NCI-H446 (cell line): ENCODE measurements at places on chromosomes 16 and 17.

DNA sequence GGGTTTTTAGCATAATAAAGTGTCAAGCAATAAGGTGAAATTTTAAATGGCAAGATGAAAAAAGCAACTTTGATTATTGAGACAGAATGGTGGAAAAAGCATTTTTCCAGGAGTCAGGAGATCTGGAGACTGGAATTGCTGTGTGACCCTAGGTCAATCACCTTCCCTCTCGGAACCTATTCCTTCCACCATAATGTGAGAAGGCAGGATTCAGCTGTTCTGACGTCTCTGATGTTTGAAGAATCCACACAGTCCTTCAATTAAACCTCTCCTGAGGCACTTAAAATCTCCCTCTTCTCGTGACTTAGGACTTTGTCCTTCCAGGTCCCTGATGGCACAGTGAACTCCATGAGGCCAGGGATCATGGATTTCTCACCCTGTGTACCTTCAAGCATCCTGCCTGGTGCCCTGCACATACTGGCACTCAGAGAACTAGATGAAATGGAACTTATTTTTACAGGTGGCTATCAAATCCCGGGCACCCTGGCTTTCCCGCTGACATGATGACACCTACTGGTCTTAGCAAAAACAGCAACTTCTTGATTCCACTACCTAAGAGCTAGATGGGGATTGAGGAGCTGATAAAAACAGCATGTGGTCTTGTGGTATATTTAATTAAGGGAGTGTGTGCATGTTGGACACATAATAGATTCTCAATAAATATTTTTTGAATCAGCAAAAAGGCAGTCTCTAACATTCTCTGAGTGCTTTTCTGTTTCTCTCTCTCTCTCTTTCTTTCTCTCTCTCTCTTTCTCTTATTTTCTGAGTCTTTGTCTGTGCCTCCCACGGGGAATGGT lies 2.3 kb upstream of the CCDC182 start:
- peak; percentile 34 for DNase-seq

DNA sequence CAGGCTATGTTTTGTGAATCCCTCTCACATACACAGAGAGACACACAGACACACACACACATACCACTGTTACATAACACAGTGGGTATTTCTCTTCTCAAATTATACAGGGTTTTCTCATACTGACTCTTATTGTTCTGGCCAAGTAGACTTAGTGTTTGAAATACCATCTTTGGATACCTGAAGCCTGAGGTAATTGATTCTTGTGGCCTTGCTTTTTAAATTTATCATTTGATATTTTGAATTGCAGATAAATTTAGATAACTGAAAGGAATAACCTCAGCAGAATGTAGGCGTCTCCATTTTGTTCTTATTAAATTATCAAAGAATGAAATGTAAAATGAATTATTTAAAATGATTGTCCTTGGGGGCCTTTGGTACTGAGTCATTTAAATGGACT lies 223.8 kb downstream of the LGALS9B start:
- DNase-seq, result no peak

DNA sequence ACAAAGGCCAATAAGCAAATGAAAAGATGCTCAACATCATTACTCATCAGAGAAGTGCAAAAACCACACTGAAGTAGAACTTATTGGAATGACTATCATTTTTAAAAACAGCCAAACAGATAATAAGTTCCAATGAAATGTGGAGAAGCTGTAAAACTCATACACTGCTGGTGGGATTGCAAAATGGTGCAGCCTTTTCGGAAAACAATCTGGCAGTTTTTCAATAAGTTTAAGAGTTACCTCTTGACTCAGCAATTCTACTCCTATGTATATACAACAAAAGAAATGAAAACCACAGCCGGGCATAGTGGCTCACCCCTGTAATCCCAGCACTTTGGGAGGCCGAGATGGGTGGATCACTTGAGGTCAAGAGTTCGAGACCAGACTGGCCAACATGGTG lies 49.3 kb downstream of the AKAP10 start:
- no peak for DNase-seq

DNA sequence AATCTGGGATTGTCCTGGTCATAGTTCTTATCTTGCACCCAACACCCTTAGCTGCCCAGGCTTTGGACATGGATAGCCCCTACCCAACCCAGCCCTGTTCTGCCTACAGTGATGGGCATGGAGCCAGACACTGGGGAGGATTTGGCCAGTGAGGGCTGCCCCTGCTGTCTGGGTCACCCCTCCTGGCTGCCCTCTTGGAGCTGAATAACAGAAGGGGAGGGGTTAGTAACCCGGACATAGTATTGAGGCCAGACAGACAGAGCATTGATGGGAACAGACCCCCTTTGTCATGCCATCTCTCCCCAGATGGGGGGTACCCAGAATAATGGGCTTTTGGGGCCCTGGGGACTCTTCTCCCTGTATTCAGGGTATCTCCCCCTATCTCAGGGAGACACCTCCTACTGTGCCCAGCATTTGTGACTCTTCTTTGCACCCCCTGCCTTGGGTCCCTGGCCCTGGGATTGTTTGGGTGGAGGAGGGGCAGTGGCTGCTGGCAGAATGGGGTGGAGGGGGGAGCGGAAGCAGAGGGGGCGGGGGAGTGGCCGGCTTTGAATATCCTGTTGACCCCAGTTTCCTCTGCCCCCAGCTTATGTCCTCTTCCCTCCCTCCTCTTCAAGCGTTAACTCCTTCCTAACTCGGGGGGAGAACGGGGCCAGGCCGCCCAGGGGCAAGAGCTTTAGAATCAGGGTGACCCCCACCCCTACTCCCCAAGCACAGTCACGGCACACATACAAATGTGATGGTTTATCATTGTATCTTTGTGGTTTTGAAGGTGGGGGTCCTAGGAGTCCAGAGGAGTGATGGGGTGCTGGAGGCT lies 17.0 kb downstream of the GJD3 start:
- DNase-seq, result no peak

- no peak for DNase-seq
These were observed 149.5 kb downstream of the NTN1 start for GRCh38 chr17:9170853-9171252.

- DNase-seq, result no peak
These were observed 1.8 kb downstream of the FAHD1 start for GRCh38 chr16:1828645-1829410.

- no peak for DNase-seq
These were observed 18.5 kb downstream of the TBKBP1 start for GRCh38 chr17:47712330-47713023.

GRCh38 chr17:13001991-13002615 lies 15.7 kb downstream of the ELAC2 start:
- DNase-seq, result peak; percentile 29

GRCh38 chr17:7043497-7044198 lies at the start of gene SLC16A11:
TSS of gene SLC16A11 (minus strand) at chr17:7044092. CDS start at chr17:7043513, 579 bp downstream.
- no peak for DNase-seq

DNA sequence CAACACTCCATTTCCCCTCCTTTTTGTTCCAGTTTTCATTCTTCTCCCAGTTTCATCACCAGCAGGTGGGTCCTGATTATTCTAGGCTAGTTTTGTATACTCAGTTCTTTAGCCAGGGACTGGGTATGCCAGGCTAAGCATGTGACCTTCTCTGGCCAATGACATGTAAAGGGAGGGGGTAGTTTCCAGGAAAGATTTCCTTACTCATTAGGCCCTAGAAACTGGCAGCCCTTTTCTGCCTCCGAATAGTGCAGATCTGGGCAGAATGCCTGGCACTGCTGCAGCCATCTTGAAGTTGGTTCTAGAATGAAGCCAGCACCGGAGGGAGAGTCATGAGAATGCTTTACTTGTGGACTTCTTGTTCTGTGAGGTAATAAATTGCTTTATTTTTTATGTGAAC lies 126.9 kb upstream of the AXIN2 start:
- DNase-seq, result peak; percentile 1

DNA sequence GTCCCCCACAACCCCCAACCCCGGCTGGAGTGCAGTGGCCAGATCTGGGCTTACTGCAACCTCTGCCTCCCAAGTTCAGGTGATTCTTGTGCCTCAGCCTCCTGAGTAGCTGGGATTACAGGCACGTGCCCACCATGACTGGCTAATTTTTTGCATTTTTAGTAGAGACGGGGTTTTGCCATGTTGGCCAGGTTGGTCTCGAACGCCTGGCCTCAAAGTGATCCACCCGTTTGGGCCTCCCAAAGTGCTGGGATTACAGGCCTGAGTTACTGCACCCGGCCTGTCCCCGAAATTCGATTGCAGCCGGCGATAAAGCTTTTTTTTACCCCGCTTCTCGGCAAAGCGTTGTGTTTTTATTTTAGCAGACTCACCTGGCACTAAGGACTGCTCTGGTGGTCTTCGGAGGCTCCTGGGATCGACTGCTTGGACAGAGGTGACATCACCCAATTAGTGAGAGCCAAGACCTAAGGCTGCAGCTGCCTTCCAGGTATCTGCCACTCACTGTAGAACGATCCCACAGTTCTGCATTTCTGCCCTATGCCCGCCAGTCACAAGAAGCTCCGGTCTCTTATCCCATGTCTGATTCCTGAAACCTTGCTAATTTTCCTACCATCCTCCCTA lies 82.2 kb upstream of the ARL4D start:
- no peak for DNase-seq

DNA sequence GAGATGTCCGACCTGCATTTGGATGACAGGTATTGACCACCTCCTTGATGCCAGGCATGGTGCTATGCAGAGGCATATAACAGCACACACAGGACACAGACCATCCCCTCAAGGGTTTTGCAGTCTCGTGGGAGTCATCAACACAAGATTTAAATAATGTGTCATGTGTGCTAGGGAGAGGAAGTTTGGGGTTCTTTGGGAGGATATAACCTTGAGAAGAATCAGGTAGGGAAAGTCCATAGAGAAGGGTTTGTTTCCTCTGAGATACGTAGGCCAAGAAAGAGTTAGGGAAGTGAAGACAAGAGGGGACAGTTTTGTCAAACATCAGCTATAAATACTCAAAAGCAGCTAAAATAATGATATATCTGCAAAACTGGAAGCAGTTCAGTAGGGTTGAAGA lies 215.9 kb upstream of the RBFOX1 start:
- no peak for DNase-seq

GRCh38 chr16:1426734-1427471 lies 4.0 kb upstream of the PERCC1 start:
- no peak for DNase-seq

DNA sequence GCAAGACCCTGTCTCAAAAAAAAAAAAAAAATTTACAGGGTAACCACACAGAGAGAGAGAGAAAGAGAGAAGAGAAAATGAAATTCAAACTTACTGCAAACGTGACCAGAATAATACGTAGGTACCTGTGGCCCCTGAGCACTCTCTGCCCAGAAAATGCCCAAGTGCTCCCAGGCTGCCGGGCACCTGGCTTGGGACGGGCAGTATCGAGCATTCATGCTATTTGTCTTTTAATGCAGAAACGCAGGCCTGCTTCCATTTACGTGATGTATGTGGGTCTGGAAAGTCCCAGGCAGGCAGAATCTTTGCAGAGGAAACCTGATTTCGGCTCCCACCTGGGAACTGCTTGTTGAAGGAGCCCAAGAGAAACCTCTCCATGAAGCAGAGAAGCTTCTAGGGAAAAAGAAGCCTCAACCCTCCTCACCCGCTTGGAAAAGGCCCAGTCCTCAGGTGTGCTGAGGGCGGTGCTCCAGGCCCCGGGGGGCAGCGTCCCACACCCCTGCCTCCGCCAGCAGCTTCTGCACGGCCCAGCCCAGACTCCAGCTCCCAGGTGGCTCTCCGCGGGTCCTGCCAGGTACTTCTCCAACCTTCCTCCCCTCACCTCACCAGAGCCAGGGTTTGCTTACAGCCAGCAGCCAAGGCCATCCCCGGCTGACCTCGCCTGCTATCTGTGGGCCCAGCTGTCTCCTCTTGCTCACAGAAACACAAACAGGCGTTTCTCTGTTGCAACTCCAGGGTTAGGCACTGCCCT lies 14.0 kb downstream of the RPH3AL start:
- no peak for DNase-seq

GRCh38 chr17:50618300-50618699 lies 16.4 kb upstream of the ABCC3 start:
- DNase-seq, result no peak

GRCh38 chr16:57476546-57477410 lies 9.5 kb downstream of the DOK4 start:
- DNase-seq, result no peak

DNA sequence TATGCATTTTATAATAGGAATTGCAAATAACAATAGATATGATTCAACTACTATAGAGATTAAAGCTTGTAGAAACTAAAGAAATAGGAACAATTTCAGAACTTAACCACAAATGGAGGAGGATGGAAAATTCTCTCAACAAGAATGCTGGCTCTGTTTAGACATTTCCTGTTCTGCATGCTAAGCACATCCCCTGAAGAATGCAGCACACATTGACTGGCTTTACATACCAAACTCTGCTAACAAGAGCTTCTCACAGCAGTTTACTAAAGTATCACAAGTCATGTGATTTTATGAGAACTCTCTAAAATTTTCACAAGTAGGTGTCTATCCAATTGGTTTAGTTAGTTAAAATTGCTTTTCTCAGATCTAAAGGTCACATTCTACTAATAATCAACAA lies 85.2 kb downstream of the SPAG9 start:
- DNase-seq, result no peak

GRCh38 chr17:37375706-37376105 lies at the start of gene C17orf78:
TSS of gene C17orf78 (plus strand) at chr17:37375985. CDS start at chr17:37376093, 108 bp downstream.
- DNase-seq, result no peak

GRCh38 chr17:2889256-2889655 lies 93.0 kb downstream of the RAP1GAP2 start:
- no peak for DNase-seq

GRCh38 chr16:15749371-15749770 lies 99.3 kb downstream of the NDE1 start:
- no peak for DNase-seq

- DNase-seq, result no peak
These were observed 12.1 kb downstream of the TTLL6 start for GRCh38 chr17:48804936-48805411.

DNA sequence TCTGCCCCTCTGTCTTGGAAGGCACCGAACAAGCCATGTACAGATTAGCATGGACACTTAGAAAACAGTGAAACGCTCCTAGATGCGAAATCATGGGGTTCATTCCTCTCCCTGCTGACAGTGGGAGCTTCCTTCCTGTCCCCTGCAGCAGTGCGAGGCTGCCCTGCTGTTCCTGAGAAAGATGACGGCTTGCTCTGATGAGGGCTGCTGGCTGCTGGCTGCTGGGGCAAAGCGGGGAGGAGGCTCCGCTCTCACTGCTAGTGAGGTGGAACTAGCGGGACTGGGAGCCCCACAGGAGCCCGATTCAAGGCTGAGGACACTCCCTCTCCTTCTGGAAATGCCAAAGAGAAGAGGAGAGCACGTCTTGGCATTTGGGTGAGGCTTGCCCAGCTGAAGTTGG lies 25.9 kb upstream of the CACNG4 start:
- DNase-seq, result no peak

DNA sequence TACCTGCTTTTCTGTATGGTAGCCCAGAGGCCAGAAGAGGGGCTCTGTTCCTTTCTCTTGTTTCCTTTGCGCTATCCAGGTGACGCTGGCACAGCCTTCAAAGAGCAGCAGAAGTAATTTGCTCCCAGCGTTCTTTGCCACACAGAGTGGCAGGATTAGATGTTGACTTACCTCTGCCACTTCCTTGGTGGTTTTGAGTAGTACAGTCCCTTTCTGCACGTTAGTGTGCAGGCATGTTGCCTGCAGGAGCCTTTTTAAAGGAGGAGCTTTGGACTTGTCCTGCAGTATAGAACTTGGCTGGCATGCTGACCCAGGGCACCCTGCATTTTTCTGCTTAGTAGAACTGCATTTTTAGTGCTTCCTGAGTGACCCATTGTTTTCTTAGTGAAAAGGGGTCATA lies at the start of gene ABCC11:
Gene ABCC11 (minus strand): TSS at position 229 of the 400 bp plus-strand sequence. CDS start 15,618 bp downstream, outside the sequence.
- DNase-seq, result no peak

- no peak for DNase-seq
These were observed 1.5 kb downstream of the SRCAP start for GRCh38 chr16:30700491-30700890.
